ENCODE measurements at places on chromosomes 5 and 9.

- DNase-seq, result no peak
Observed at GRCh38 chr9:120931231-120932085, 4.9 kb upstream of the TRAF1 start.

DNA sequence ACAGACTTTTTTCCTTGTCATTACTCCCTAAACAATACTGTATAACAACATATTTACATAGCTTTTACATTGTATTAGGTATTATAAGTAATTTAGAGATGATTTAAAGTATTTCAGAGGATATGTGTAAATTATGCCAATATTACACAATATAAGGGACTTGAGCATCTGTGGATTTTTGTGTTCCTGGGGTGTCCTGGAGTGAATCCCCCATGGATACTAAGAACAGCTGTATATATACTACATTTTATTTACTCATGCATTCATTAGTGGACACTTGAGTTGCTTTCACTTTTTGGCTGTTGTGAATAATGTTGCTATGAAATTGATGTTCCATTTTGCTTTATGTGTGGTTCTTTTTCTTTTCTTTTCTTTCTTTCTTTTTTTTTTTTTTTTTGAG is 348.8 kb downstream of the SH3GL2 start:
- no peak for DNase-seq

DNA sequence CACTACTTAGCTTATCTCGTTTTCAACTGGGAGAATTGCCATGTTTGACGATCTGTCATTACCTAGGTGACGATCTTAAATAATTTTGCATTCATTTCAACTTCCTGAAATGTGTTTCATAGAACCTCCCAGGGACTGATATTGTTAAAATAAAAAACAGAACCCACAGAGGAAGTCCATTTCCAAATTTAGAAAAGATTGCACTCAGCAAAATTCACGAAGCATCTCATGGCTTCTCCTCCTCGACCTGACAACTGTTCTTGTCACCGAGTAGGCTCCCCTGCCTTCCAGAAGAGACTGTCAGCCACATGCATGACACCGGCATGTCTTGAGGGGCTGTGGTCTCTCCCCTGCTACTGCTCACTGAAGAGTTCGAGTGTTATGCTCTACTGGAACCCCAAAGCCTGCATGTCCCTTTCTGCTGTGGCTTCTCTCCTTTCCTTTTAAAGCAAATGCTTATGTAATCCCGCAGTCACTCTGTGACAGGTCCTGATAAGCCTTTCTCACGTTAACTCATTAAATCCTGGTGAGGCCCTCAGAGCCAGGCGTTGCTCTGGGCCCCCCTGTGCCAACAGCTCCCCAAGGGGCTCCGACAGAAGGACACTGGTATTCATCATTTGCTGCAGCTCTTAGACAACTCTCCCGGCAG is 26.8 kb upstream of the ANKRD33B start:
- DNase-seq, result no peak

- DNase-seq, result no peak
Observed at GRCh38 chr5:124410539-124411488, 335.6 kb downstream of the ZNF608 start.

- DNase-seq, result no peak
Observed at GRCh38 chr5:174340226-174340625, 294.7 kb downstream of the NSG2 start.

GRCh38 chr9:98551511-98552286 is 157.0 kb downstream of the GABBR2 start:
- DNase-seq, result no peak

GRCh38 chr5:128216860-128217531 is 133.4 kb downstream of the SLC12A2 start:
- DNase-seq, result no peak

GRCh38 chr5:114120166-114120565 is 241.7 kb upstream of the KCNN2 start:
- DNase-seq, result no peak

GRCh38 chr9:19947996-19948395 is 159.2 kb upstream of the SLC24A2 start:
- no peak for DNase-seq

- no peak for DNase-seq
Observed at GRCh38 chr9:134459164-134459563, 132.9 kb downstream of the RXRA start.

- no peak for DNase-seq
Observed at GRCh38 chr5:162657076-162657475, 589.5 kb downstream of the GABRG2 start.

DNA sequence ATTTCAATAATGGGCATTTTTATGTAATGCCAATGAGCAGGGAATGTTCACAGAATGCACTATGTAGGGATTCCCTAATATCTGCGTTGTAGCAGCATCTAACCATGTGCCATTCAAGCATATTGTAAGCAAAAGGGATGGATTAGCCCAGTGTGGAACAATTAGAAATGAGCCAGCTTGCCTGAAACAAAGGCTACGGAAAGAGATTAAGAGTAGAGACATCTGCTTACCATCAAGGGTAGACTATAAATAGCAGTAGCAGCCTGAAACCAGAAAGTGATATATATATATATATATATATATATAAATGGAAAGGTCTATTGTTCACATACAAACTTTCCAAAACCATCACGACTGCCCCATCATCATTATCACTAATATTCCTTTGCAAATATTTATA is 31.9 kb upstream of the CEP120 start:
- DNase-seq, result no peak

- no peak for DNase-seq
Observed at GRCh38 chr5:36928947-36929346, 52.4 kb downstream of the NIPBL start.

DNA sequence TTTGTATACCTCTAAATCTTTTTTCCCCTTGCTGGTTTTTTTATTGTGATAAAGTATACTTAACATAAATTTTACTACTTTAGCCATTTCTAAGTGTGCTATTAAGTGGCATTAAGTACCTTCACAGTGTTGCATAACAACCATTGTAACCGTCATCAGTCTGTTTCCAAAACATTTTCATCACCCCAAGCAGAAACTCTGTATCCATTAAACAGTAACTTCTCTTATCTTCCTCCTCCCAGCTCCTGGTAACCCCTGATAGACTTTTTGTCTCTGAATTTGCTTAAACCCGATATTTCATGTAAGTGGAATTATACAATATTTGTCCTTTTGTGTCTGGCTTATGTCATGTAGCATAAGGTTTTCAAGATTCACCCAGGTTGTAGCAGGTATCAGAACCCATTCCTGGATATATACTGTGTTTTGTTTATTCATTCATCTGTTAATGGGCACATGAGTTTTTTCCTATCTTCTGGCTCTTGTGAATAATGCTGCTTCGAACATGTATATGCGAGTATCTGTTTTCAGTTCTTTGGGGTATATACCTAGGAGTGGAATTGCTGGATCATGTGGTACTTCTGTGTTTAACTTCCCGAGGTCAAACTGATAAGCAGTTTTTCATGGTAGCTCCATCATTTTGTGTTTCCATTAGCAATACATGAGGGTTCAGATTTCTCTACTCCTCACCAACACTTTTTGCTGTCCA is 66.4 kb downstream of the EHMT1 start:
- no peak for DNase-seq

DNA sequence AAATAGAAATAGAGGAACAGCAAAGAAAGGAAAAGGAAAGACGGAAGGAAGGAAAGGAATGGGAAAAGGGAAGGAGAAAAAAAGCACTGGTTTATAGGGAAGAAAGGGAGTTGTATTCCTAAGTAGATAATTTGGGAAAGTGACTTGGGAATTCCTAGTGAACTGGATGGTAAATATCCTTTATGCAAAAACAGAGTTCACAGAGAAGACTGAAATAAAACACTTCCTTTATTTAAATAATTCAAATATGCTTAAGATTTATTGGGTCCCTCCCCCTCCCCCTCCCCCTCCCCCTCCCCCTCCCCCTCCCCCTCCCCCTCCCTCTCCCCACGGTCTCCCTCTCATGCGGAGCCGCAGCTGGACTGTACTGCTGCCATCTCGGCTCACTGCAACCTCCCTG is 69.4 kb downstream of the PJA2 start:
- no peak for DNase-seq

DNA sequence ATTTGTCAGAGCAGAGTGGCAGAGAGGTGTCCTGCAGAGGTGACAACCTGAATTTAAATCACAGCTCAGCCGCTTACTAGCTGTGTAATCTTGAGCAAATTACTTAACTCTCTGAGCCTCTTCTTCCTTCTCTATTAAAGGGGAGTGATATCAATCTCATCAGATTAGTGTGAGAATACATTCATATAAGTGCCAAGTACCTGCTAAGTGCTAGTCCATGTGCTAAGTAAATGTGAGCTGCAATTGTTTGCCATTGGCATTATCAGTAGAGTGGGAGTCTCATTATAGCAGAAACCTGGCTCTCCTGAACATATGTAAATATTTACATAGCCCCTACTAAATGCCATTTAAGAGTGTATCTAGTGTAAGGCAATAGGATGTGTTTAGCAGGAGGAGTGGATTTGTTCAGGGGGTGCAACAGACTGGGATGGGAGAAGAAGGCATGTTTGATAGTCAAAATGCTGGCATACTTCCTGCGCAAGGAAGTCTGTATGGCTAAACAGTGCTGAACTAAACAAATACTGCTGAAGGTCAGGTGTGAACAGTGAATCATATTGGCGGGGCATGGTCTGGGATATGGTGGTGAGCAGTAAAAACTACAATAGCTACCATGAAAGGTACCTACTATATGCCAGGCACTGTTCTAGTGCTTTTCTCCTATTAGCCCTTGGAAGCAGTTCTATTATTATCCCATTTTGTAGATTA is 74.5 kb downstream of the F2RL2 start:
- no peak for DNase-seq

- DNase-seq, result no peak
Observed at GRCh38 chr9:129275626-129276247, 97.7 kb upstream of the IER5L start.

- no peak for DNase-seq
Observed at GRCh38 chr5:13941468-13941867, 3.0 kb downstream of the DNAH5 start.

GRCh38 chr5:14129123-14129522 is 14.0 kb upstream of the TRIO start:
- DNase-seq, result no peak

- DNase-seq, result no peak
Observed at GRCh38 chr9:32596096-32596865, 23.3 kb upstream of the NDUFB6 start.

DNA sequence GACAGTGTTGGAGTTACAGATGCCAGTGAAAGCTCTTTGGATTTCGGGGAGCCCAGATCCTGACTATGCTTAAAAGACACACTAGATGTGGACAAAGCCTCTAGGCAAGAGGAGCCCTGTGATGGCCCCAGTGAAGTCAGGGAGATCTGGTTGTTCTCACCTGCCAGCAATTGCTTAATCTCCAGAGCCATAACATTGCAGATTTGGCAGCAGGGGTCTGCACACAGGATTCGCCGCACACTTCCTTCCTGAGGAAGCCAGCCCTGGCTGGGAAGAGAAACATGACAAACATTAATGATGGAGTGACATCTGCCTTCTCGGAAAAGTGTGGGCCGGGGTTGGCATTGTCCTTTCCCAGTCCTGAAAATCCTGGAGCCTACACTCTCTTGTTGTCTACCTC is 65.2 kb upstream of the PHF24 start:
- no peak for DNase-seq

DNA sequence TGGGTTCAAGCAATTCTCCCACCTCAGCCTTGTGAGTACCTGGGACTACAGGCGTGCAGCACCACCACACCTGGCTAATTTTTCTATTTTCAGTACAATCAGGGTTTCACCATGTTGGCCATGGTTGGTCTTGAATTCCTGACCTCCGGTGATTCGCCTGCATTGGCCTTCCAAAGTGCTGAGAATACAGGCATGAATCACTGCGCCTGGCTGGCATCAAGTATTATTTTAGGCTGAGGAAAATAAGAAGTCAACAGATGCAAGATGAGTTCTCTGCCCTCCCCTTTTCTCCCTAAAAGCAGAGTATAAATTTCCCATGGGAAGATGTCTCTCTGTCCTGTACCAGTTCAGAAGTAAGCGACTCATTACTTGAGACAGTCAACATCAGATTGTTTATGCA is 71.5 kb downstream of the ELAVL2 start:
- DNase-seq, result no peak

GRCh38 chr5:88109818-88110217 is 158.8 kb downstream of the TMEM161B start:
- DNase-seq, result no peak

DNA sequence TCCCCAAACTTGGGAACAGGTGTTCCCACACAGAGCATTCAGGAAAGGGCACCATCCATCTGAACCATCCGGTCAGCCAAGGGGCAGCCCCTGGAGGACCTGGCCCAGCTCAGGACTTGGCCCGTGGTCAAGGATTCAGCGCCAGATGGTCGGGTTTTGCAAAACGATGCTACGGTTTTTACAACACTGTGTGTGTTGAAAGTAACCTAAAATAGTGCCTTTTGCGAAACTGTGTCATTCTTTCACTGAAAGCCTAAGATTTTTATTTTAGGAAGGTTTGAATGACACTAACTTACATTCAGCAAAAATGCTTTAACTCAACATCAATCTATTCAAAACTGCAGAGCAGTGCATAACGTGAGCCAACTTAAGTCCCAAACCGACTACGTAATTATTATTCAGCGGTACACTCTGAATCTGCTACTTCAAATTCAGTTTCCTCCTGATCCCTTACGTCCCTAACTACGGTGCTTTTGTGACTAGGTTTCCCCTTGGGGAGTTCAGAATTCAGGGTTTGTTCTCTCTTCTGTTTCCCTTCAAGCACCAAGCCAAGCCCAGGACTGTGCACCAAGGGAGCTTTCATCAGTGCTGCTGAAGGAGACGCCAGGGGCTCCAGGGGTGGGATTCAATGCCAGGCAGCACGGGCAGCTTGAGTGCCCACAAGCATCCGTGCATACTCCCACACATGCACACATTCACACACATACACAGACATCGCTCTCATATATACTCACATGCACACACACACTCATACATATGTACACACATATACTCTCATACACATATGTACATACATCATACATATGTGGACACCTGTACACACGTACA is 25.8 kb downstream of the LPCAT1 start:
- no peak for DNase-seq

DNA sequence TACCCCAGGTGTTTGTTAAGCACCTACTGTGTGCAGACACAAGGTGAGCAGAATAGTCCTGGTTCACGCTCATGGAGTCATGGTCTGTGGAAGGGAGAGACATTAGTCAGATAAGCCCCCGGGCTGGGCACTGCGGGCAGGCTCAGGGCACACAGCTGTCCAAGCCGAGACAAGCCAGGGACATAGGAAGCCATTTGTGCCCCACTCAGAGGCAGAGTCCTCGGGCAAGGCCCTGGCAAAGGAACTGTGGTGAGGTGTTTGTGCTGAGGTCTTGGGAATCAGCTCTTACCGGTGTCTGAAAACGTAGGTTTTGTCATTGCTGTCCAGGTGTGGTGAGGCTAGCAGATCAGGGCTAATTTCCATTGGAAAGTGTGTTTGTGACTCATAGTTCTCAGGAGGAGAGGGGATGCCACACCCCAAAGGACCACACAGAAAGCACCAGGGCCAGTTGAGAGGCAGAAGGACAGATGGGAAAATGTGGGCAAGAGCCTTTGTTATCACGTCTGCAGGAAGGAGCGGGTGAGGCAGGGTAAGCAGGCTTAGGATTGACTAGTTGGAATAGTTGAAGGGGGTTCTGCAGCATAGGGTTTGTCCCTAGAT is 46.1 kb upstream of the NEURL1B start:
- no peak for DNase-seq

GRCh38 chr5:43255704-43256103 is 57.5 kb downstream of the HMGCS1 start:
- DNase-seq, result no peak

Measured in hematopoietic multipotent progenitor cell treated with erythropoietin and hydrocortisone succinate and interleukin-3 and kit ligand, for 17 days (in vitro differentiated cells).